Stimulated activated CD4-positive, alpha-beta T cell treated with anti-CD3 and anti-CD28 coated beads, Interleukin-1b, Interleukin-23, amount 100 ng/mL, for 1 hour (primary cell): ENCODE measurements at places on chromosomes 1 and 21.
A peak's percentile ranks its signal among the peaks of the same experiment; 100 is the strongest.

- no peak for DNase-seq
Measured at GRCh38 chr21:29616209-29616751, 317.6 kb downstream of the BACH1 start.

DNA sequence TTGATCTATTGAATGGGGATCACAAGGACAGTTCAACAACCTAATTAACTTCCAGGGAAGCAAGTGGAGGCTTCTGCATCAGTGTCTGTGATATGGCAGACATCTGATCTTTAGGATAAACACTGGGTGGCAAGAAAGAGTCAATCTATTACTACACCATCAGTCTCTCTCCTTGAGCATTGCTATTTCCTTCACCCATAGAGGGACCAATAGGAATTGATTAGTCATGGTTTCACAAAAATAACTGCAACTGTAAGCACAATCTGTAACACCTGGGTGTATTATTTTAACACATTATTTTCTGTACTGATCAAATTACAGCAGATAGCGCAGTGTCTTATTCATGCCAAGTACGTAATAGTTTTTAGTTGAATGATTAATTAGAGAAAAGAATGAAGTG is 50.3 kb downstream of the USP24 start:
- DNase-seq: no peak

GRCh38 chr1:58753431-58753866 is 30.4 kb downstream of the JUN start:
- no peak for DNase-seq

DNA sequence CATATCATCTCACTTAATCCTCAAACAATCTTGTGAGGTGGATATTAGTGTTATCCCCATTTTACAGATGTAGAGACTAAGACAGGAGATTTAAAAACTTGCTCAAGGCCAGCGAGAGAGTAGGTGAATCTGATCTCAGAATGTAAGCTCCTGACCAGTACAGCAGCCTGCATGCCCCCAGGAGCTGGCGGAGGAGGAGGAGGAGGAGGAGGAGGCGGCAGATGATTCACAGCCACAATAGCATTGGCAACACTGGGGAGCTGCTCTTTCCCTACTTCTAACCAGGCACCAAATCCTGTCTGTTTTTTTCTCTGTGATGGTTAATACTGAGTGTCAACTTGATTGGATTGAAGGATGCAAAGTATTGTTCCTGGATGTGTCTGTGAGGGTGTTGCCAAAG is 243.2 kb downstream of the ATG4C start:
- DNase-seq: no peak

DNA sequence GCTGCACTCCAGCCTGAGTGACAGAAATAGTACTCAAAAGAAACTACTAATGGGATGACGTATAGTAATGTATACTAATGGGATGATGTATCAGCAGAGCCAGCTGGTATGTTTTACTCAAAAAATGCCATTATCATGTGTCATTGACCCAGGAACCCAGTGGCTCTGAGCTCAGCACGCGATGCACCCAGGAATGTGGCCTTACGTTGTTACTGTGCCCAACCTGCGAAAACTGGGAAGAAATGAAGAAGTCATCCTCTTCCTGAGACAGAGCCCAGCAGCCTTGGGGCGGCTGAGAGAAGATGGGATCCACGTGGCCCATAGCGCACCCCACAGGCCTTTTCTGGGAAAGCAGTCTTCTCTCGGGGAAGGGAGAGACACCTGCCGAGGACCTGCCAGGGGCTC is 8.8 kb downstream of the UBE2J2 start:
- DNase-seq: no peak

DNA sequence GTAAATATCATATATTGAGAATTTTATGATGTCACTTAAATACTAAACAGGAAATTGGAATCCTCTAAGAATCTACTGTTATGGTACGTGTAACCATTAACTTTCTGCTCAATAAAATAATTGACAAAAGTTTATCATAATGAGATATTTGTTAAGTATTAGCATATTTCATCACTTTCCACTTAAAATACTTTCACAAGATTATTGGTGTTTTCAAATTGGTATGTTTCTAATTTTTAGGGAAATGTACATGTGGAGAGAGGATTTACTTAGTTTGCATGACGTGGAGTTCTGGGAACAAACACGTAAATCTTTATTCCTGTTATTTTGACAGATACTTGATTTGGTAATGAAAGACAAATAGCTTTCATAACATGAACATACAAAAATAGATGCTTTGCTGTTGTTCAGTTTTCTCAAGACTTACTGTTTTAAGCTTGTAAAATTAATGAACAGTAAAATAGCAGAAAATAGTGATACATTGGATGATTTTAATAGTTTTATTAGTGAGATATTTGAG is 1.6 kb downstream of the SRSF11 start:
- no peak for DNase-seq

GRCh38 chr1:223669003-223669795 is 3.7 kb upstream of the CAPN8 start:
- DNase-seq: no peak

- DNase-seq: peak; percentile 39
Measured at GRCh38 chr1:111603979-111604378, 15.6 kb upstream of the RAP1A start.

DNA sequence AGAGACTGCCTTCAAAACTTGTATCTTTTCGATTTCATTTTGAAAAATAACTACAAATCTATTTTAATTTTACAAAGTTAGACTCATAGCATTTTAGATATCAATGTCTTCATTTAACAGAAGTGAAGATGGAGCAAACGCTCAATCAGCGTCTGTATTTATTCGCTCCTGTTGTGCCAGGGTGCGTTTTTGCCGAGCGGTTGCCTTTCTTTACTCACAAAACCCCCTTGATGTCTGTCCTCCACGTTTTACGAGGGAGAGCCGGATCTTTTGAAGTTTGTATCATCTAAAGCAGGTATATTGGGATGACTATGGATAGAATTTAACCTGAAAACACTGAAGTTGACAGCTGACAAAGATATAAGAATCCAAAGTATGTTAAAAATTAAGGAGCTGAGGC is 44.6 kb downstream of the MRPL39 start:
- no peak for DNase-seq

GRCh38 chr1:117681093-117681900 is 75.4 kb downstream of the TENT5C start:
- no peak for DNase-seq

DNA sequence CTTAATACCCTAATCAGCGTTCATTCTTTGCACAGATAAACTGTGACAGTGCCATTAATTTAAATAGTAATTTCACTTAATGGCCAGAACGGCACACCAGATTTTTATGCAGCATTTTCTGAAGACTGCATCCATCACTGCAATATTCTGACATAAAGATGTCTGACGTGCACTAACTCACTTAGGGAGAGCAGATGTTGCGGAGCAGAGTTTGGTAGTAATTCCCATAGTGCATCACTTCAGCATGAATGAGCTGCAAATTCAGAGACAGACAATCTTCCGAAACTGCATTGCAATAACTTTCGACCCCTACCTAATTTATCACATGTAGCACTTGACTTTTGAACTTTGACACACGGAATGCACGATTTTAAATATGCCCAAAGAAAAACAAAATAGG is 225.3 kb downstream of the KCTD3 start:
- no peak for DNase-seq

GRCh38 chr1:99768104-99768503 is 1.7 kb upstream of the FRRS1 start:
- no peak for DNase-seq

DNA sequence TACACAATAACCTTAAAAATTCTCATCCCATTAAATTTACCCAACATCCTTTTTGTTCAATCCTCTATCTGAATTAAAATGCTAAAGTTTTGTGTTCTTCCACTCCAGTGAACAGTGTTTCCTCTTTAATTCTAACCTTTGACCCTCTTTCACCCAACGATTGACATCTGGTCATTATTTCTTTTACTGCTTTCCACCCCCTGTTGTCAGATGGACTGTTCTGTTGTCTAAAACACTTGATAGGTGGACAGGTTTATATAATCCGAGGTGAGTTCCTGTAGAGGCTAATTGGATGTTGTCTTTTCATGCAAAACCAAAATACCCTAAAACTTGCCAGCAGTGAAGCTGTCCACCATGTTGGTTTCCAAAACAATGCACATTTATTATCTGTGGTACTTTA is 73.4 kb upstream of the SERTAD4 start:
- DNase-seq: no peak

GRCh38 chr1:214455971-214456867 is 95.2 kb downstream of the PTPN14 start:
- no peak for DNase-seq

DNA sequence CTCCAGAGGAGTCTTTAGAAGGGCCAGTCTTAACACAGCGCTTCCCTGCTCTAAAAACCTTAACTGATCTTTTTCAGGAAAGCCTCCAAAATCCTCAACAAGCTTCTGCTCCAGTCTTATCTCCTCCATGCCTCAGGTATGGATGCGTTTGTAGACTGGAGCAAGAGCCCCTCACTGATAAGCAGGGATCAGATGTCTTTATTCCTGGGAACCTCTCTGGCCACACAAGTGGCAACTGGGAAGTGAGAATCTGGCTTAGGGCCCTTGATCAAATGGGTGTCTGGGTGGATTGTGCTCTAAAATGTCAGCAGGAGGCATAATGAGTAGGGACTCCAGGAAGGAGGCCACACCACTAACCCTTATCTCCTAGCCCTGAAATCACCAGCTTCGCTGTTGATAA is 1.4 kb downstream of the ZBTB8A start:
- no peak for DNase-seq

DNA sequence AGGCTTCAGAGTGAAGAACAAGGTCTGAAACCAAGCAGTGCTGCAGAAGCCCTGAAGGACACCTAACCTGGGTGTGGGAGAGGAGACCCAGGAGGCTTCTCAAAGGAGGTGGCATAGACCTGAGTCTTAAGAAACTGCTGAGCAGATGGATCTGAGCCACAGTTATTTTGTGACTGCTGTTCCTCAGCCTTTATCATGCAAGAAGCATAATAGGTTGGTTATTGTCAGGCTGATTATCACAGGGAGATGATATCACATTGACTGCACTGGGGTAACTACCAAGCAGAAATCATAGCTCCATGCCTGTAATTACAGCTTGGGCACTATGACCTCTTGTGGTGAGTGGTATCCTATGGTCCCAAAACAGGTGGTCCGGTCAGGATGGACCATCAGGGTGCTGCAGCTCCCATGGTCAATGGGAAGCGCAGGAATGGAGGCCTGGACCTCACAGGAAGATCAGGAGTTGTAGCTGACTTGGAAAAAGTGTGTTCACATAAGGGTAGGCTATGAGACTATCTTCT is 11.5 kb upstream of the ATP2B4 start:
- DNase-seq: no peak

DNA sequence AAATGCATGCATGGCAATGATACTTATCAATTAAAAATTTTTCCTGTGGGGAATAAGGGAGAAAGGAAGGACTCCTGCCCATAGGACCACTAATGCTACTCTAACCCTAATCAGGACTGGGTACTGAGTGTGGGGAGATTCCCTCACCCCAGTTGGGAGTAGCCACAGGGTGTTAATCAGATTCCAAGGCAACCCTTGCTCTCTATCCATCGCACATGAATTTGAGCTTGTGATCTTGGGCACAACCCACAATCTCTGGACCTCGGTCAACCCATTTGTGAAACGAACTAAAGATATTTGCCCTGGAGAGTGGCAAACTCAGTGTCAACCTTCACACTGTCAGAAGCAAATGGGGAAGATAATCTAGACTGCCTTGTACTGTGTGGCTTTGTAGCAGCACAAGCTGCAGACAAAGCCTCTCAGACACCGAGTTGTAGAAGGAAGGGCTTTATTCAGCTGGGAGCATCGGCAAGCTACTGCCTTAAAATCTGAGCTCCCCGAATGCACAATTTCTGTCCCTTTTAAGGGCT is 69.5 kb downstream of the SERINC2 start:
- DNase-seq: no peak

DNA sequence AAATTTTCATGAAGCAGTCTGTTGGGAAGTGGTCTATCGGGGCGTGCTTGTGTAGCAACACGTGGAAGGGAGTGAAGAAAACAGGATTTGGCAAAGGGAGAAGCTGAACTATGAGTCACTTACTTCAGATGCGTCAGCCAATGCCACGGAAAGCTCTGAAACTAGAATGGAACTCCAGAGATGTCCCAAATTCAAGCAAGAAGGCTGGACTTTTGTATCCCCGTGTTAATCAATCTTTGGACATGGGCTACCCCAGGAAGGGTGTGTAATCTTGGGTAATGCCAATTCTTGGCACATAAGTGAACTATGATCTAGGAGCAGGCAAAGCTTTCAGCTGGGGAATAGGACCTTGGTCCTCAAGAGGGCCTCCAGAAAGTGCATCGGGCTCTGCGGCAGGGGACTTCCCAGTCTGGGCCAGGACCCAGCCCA is 102.6 kb downstream of the ADSS2 start:
- no peak for DNase-seq

DNA sequence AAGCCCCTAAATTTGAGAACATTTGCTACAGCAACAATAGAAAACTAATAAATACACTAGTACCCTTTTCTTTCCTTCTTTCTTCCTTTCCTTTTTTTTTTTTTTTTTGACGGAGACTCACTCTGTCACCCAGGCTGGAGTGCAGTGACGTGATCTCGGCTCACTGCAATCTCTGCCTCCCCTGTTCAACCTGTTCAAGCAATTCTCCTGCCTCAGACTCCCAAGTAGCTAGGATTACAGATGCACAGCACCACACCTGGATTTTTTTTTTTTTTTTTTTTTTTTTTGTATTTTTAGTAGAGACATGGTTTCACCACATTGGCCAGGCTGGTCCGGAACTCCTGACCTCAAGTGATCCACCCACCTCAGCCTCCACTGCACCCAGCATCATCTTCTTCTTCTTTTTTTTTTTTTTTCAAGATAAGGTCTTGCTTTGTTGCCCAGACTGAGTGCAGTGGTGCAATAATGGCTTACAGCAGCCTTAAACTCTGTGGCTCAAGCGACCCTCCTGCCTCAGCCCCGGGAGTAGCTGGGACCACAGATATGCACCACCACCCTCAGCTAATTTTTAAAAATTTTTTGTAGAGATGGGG is 19.6 kb upstream of the CBR3 start:
- DNase-seq: no peak

- no peak for DNase-seq
Measured at GRCh38 chr1:85806236-85806965, 98.2 kb upstream of the ZNHIT6 start.

DNA sequence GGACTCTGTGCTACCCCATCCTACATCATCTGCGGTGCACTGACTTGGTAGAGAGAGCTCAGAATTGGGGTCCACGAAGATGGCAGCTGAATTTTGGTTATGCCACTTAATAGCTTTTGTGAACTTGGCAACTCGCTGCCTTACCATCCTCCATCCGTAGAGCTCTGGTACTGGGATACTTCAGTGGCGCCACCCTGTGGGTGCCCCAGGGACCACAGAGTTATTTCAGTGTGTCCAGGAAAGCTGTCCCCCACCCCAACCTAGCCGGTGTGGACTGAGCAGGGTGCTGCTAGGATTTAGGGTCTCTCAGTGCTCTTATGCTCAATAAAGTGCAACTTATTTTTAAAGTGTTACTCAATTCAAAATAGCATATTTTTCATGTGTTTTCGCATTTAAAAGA is 9.0 kb upstream of the USF1 start:
- no peak for DNase-seq
